ENCODE measurements at places on chromosomes 6 and 20.
A peak's percentile ranks its signal among the peaks of the same experiment; 100 is the strongest.

DNA sequence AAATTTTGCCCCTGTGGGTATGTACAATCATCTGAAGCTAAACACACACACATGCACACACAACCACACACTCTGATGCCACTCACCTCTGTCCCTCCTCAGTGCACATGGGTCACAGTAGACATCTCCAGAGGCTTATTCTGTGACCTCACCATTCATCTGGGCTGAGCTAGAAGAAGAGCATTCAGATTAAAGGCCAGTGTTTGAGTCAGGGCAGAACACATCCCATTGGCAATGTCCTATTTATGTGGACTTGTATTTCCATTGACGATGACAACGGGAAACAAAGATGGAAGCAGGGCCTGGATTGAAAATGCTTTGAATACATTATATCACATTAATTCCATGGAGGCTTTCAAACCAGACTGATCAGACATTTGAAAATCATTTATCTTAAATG, 26.8 kb upstream of the SLC22A23 start:
- ATAC-seq, result no peak

GRCh38 chr6:1519597-1519996, 90.1 kb upstream of the FOXC1 start:
- no peak for ATAC-seq

DNA sequence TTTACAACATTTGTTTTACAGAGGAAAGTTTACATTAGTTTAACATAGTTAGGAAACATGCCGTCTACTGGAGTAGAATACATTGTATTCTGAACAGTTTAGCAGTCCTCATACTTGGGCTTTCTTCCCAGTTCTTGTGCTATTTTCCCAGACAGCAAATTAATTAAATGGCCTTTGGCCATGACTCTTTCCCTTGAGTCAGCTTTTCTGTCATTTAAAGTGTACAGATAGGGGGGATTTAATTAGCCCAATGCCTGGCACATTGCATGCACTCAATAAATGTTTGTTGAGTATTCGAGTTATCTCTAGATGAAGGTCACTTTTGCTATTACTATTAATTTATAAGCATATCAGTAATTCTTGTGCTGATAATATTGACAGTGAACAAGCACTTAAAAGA, 1.6 kb downstream of the TMEM244 start:
- no peak for ATAC-seq

GRCh38 chr6:91606148-91606901, 1019.5 kb upstream of the MAP3K7 start:
- ATAC-seq, result no peak

GRCh38 chr6:128519132-128519930, 1.1 kb downstream of the PTPRK start:
- no peak for ATAC-seq

DNA sequence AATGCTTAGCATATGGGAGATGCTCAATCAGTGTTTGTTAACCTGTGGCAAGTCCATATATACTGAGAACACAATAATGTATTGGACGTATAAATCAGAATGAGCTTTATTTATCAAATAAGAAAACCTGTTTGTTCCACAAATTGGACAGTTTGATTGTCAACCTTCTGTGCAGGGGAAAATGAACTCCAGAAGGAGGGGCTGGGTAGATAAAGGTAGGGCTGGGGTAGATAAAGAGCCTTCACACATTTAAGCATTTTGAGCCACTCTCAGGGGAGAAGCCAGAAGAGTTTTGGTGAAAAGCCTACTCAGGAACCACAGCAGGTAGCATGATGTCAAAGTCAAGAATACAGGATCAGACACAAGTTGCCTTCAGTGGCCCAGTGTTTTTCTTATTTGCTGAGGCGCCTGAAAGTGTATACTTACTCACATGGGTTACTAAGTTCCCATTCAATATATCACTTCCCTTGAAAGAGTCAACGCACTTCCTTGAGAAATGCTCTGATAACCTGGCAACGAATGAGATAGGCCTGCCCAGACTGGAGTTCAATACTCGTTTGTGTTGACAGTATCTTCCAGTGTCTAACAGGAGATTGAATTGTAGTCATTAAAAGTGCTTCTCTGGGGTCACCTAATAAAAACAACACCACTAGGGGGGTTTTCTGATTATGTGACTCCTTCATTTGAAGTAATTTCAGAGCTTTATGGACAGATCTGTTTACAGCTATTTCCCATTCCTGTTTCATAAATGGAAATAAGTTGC, 263.9 kb upstream of the CITED2 start:
- ATAC-seq, result no peak

DNA sequence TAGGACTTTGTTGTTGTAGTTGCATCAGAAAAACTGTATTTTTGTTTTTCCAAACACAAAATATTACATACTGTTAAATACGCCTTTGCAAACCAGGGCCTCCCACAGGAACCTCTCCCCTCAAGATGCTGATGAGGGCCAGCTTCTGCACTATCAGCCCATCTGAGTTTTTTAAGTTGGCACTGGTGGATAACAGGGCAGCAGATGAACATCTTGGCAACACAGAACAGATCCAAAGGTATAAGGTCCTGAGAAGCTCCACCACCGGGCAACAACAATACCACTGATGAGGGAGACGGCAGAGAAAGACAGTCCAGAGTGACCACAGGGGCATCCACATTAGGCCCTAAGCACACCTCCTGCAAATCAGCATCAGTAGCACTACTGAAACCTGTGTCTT, 177.7 kb downstream of the DLL1 start:
- ATAC-seq, result no peak

DNA sequence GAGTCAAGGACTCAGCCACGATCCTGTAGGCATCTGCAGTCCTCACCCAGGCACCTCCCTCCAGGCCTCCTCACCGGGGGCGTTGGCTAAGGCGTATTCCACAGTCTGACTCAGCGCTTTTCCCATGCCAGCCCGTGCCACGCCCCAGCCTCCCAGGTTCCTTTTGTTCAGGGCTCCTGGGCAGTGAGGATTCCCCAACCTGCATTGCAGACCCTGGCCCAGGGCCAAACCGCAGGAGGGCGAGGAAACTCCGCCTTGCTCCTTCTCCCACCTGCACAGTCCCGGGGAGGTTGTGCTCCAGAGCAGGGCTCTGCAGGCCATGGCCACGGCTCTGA, 202.8 kb upstream of the CST7 start:
- no peak for ATAC-seq

DNA sequence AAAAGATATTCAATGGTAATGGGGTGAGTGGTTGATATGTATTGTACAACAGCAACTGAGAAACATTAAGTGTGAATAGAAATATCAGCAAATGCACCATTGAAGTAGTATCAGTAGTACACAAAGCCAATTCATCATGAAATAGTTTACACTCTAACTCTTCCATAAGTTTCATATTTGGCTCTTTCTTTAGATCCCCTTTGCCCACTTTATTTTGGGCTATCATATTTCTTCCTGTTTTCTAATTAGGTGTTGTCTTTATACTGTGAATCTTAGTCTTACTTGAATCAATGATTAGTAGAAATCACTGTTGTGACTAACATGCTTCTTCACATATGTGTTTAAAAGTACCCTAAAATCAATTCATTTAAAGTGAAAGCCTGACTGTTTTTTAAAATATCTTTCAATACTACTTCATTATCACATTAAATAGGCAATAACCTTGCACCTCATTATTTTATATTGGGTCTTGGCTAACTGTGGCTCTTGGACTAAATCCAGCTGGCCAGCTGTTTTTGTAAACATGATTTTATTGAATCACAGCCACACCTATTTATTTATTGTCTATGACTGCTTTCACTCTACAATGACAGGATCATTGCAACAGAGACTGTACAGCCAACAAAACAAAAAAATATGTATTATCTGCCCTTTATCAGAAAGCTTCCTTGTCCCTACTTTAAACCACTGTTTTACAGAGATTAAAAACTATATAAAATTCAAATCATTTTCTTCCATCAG, 38.9 kb downstream of the EYS start:
- no peak for ATAC-seq

- no peak for ATAC-seq
Measured at GRCh38 chr6:99011151-99011550, 63.4 kb upstream of the FBXL4 start.

GRCh38 chr6:140344142-140344913, 969.9 kb upstream of the CITED2 start:
- no peak for ATAC-seq

- ATAC-seq, result no peak
Measured at GRCh38 chr6:31877125-31877650, 1.6 kb downstream of the SLC44A4 start.

- ATAC-seq, result no peak
Measured at GRCh38 chr20:10336959-10337729, 96.9 kb downstream of the MKKS start.

DNA sequence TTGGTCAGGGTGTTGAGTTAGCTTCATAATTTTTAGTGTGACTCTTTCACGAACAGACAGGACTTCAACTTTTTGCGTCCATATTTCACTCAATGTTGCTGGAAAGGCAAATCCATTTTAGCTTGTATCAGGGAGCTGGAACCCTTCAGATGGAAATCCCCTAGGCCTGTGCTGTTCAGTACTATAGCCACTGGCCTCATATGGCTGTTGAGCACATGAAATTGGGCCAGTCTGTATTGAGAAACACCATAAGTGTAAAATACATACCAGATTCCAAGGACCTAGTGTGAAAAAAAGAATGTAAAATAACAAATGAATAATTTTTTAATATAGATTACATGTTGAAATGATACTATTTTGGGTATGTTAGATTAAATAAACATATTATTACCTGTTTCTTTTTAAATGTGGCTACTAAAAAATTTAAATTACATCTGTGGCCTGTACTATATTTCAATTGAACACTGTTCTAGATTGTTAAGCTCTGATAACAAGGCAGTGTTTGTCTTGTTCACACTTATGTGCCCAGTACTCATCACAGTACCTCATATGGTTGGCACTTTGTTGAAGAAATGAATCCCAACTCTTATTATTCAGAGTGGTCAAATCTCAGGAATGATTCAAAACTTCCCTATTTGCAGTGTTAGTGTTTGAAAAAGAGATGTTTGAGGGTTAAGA, 34.3 kb downstream of the CTNNBL1 start:
- no peak for ATAC-seq

DNA sequence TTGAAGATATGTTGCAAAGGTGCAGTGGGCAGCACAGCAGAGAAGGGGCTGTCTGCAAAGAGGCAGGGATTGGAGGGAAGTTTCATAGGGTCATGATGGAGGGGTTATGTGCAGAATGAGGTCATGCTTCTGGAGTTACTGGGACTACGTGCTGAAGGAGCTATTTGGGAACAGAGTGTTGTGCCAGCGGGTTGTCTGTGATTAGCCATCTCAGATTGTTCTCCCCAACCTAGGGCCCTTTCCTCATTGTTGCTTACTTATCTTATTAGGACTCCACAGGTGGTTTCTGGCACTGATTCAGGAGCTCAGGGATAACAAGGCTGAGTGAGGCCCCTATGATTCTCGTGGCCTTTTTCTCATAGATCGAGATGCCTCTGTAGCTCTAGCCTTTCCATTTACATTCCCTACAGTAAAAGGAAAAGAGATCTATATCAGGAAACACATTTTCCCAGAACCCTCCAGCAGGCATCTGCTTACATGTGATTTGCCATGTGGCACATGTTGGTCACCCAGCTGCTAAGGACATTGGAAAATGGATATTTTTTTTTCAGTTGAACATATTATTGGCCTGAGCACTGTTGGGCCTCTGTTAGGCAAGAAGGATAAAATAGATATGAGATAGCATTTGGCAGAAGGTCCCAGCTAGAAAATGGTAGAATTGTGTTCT, 429.6 kb upstream of the PLCB4 start:
- ATAC-seq, result no peak

GRCh38 chr20:63567386-63568169, 6.5 kb downstream of the HELZ2 start:
- peak; percentile 85 for ATAC-seq

DNA sequence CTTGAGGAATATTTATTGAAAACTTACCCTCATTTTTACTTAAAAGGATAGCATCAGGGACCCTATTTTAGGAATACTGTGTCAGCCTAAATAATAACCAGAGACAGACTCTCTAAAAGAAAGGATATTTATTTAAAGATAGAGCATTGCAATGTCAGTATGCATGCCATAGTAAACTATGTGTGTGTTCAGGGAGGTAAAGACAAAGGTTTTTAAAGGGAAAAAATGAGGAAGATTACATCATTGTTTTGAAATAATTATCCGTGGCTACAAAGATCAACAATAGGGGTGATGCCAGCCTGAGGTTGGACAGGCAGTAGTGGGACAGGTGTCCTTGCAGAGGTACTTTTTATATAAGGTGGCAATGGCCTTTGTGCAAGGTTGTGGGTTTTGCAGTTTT, 23.7 kb upstream of the CFAP206 start:
- ATAC-seq, result no peak

- no peak for ATAC-seq
Measured at GRCh38 chr6:146972546-146972945, 231.7 kb upstream of the STXBP5 start.

- no peak for ATAC-seq
Measured at GRCh38 chr6:15366003-15366535, 120.2 kb downstream of the JARID2 start.

DNA sequence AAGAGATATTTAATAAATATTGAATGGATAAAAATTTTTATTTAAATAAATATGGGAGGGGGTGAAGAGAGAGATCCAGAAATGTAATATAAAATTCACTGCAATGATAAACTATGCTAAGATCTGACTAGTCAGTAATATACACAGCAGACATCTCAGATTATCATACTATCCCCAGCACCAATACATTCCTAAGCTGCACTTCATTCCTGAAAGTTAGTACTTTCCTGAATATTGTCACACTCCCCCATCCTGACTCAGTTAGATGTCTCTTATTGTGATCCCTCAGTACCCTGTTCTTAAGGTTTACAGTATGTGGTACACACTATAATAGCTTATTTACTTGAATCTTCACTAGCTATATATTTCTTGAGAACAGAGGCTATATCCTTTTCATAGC, 88.3 kb upstream of the KCNQ5 start:
- no peak for ATAC-seq

DNA sequence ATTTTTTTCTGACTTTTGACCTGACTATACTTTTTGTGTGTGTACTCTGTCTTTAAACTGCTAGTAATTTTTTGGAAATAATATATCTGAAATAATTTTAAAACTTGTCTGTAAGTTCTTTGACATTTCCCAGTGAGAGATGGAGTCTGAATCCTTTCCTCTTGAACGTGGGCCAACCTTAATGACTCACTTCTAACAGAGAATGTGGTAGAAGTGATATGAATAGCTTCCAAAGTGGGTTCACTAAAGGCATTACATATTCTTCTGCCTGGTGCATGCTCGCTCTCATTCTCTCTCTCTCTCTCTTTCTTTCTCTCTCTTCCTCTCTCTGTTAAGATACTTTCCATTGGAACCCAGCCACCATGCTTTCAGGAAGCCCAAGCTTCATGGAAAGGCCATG, 108.7 kb upstream of the FERMT1 start:
- ATAC-seq, result no peak

All from stimulated activated memory B cell treated with anti-CD40 and anti-IgM and Interleukin-4, amounts not matched to agents 10 μg/mL and 1 μg/mL and 100 μg/mL, for 72 hours (primary cell).